NCI-H1417 treated with DMSO at 0.1 percent for 48 hours (cell line): ENCODE measurements at places on chromosomes 2 and 18.

DNA sequence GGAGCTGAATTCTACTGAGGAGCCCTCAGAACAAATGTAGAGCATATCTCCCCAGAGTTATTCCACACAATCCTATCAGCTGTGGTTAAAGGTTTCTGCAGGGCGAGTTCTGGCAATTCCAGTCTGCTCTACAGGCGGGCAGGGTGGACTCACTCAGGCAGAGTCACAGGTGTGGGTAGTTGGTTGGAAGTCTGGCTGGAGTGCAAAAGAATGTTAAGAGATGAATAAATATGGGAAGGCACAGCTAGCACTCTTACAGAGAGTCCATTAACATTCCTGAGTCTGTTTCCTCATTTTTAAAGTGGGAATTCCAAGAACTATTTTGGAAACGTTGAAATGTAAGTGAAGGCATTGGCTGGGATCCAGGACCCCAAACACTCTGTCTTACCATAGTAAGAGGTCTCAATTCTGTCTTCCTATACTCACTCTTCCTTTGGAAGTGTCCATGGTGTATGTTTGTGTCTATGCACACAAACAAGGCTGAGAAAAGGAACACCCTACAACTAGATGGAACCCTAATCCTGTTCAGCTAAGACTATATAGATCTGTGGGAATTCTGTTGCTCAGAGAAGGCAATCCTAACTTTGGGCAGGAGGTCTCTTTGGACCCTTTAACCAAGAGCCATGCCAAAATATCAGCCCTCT, 63.3 kb upstream of the AQP4 start:
- no peak for DNase-seq

DNA sequence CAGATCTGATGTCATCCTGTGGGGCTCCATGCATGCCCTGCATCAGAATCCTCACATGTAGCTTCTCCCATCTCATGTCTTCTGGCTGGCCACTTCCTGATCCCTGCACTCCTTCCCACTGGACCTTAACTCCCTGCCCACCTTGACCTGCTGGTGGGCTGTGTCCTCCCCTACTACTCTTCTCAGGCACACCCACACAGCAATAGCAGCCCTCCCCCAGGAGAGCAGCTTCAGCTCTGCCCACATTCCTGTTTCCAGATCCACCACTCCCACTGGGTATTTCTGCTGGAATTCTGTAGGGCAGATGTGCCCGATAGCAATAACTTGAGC, 137.0 kb upstream of the HS6ST1 start:
- DNase-seq: no peak

GRCh38 chr2:62224976-62225375, 29.1 kb downstream of the B3GNT2 start:
- DNase-seq: no peak

- no peak for DNase-seq
These were observed 316.8 kb upstream of the KCNH7 start for GRCh38 chr2:163155279-163155883.

DNA sequence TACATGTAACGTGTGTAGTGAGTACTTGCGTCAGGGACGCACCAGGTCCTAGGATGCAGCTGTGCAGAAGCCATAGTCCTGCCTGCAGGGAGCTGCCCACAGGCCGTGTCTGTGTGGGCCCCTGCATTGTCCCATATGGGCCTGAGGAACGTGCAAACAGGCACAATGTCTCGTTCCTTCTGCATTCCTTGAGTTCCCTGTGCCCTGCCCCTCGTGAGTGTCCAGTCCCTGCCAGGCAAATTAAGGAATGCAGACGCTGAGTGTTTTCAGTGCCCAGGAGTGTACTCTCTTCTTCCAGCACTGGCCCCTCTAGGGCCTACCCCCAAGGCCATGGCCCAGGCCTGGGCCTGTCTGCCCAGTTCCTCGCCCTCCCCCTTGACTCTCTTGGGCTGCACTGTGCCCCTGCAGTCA, 61.8 kb downstream of the FAM168B start:
- no peak for DNase-seq

DNA sequence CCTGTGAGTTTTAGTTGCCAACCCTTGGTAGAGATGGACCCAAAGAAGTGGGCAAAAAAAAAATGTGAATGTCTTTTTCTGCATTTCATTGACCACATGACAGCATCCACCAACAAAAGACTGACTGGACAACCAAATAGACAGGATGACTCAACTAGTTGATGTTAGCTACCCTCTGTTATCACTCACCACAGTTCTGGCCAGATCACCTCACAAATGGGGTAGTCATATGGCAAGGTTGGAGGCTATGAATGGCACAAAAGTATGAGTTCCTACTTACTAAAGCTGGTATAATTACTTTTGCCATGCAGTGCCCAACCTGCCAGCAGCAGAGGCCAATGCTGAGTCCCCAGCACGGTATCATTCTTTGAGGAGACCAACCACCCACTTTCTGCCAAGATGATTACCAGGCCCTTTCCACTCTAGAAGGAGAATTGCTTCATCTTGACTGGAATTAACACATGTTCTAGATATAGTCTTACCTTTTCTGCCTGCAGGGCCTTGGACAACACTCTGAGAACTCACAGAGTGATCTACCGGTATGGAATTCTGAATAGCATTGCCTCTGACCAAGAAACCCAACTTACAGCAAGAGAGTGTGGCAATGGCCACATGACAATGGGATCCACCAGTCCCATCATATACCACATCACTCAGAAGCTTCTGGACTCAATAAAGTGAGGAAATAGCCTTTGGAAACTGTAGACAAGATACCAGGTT, 20.1 kb upstream of the TCF7L1 start:
- no peak for DNase-seq

DNA sequence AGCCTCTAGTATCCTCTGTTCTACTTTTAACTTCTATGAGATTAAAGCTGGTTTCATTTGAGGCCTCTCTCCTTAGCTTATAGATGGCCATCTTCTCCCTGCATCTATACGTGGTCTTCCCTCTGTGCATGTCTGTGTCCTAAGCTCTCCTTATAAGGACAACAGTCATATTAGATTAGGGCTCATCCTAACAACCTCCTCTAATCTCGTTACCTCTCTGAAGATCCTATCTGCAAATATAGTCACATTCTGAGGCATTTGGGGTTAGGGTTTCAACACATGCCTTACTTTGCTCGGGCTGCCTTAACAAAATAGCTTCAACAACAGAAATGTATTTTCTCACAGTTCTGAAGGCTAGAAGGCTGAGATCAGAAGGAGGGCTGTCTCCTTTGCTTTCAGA, 11.6 kb upstream of the APOB start:
- DNase-seq: no peak

DNA sequence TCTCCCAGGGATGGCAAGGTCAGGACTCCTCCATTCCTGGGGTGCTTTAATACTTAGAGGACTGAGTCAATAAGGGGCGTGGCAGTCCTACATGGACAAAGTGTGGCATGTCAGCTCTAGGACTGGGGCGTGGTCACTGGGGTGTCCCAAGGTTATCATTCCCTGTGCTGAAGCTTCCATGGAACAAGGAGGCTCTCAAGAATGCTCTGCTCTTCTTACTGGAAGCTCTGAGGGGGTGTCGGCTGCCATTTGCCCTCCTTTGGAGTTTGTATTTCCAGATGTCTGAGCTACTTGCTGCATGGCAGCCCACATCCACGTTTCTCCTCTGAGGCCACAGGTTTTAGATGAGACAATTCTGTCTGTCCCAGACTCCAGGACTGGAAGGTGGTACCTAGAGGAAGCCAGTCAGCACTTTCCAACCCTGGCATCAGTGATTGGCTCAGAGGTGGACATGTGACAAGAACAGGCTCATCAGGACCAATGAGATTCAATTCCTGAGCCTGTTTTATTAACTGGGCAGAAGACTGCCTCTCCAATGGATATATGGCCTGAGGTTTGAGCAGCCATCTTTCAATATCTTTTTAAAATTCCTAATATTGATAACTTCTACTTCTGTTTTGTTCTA, 128.9 kb upstream of the ARL4C start:
- no peak for DNase-seq

DNA sequence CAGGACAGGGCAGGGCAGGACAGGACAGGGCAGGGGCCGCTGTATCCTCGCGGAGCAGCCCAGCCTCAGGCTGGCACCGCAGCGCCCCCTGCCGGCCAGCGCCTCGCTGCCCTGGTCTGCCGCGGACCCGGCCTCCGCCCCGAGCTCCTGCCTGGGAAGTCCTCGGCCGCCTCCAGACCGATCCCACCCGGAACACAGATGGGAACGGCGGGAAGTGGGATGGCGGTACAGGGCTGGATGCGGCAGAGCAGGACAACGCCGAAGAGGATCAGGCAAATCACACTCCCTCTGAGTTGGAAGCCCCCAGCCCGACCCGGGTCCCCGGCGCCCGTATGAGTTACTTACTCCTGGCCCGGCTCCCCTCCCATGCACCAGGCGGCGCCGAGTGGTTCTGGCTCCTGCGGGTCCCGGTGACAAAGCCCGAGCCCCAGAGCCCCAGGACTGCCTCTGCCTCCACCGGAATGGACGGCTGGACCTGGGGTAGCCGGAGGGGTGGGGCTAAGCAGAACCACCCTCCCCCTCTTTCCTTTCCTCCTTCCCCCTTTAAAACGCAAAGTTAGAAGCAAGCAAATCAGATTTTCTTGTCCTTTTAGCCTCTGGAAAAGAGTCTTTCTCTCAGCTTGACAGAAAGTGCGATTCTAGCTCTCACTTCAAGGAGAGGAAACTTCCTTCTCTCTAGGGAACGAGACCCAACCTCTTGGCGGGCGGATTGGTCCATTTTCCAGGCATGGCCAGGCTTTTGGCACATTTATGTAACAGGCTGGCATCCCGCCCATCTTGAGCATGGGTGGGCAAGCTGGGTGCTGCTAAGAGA, at the start of gene TP53I3:
Gene TP53I3 (minus strand): TSS at position 449 of the 814 bp plus-strand sequence. CDS start 508 bp downstream, outside the sequence.
- DNase-seq: peak; percentile 28

DNA sequence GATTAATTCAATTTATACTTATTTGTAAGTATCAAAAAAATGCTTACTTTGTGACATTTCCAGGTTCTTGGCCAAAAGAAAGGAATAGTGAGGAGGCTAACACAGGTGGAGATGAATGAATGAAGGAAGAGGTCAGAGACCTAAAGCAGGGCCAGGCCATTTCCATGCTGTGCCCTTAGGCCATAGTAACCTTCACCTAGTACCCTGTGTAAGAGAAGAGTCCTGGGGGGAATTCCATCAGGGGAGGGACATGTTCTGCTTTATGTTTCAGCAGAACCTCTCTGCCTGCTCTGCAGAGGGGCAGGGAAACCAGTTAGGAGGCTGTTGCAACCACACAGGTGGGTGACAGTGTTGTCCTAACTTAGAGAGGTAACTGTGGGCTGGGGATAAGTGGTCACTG, 204.2 kb upstream of the CDH20 start:
- no peak for DNase-seq

GRCh38 chr2:147913701-147914480, 69.1 kb downstream of the ACVR2A start:
- DNase-seq: no peak

DNA sequence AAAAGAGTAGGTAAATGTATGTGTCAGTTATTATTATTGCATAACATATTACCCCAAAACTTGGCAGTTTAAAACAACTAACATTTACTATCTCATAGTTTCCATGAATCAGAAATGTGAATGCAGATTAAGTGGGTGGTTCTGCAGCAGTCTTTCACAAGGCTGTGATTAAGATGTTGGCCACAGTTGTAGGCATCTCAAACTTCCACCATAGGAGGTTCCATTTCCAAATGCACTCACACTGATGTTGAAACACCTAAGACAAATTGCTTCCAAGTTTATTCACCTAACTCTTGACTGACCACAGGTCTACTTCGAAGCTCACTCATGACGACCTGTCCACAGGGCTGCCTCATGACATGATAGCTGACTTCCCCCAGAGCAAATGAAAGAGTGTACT, 360.8 kb downstream of the GRB14 start:
- no peak for DNase-seq

- DNase-seq: no peak
These were observed 197.9 kb downstream of the CDCA7 start for GRCh38 chr2:173552531-173552930.

GRCh38 chr2:47402555-47402804, 476 bp upstream of the MSH2 start:
- no peak for DNase-seq

GRCh38 chr2:197356136-197356535, 45.6 kb upstream of the ANKRD44 start:
- no peak for DNase-seq

GRCh38 chr2:117968722-117969121, 45.1 kb downstream of the CCDC93 start:
- DNase-seq: no peak

DNA sequence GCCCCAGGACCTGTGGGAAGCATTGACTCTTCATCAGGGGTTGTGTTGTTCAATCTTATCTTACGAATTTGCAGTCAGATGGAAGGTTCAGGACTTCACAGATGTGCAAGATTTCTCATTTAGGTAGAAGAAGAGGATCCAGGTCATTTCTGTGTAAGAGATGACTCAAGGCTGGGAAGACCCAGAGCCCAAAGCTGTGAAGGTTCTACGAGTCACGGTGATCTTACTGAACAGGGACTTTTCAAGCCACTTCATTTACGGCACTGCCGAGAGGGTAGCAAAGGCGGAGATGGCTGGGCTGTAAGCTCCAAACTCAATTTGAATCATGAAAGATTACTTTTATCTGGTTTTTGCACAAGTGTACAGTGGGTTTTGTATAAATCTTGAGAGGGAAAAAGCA, 228.0 kb upstream of the MEX3C start:
- DNase-seq: no peak

DNA sequence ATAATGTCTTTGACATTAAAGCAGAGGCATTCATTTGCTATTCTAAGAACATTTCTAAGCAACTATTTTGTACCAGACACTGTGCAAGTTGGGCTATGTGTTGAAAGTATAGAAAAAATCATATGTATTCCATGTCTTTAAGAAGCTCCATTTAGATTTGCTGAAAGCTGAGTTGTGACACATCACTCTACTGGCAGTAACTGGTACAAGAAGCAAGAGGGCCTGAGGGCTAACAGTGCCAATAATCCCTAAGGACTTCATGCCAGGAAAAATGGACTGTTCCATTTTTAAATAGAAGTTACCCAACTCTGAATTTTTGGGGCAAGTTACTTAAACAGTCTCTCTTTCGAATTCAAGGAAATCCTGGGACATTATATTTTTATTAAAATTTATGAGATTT, 178.7 kb downstream of the SRBD1 start:
- DNase-seq: no peak

GRCh38 chr2:74036450-74037195, 51.9 kb downstream of the TET3 start:
- DNase-seq: no peak
